Hypothalamus (tissue), 51 donors: ENCODE measurements at places on chromosomes 3 and 15.

DNA sequence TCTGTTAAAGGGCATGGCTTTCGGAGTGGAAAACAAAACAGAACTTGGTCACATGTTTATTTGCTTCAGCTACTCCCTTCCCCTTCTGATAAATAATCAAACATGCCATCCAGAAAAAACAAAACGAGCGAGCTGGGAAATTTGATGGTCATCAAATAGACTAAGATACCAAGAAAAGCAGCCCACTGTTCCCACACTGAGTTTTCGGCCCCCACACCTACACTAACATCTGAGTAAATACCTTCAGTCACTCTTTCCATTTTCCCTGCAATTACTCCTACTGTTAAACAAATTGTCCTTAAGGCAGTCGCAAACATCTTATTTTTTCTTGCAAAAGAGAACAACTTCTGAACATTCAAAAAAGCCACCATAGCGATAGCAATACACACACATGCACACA, 454.6 kb downstream of the FOXP1 start:
- DNase-seq: no peak

GRCh38 chr15:45180201-45180600, 7.6 kb downstream of the SHF start:
- DNase-seq: no peak

DNA sequence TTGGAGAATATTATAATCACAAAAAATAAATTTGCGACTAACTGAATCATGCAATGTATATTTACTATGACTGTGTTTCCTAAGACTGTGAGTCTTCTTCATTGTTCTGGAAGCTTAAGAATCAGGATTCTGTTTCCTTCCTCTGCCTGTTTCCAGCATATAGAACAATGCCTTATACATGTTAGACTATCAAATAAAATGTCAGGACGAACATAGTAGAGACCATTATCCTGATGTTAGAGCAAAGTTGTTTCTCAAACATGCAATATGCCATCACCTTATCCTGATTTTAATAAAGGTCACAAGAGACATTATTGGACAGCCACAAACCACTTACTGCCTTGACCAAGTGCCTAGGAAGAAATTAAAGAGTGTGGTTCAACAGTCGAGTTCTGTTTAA, 457.4 kb upstream of the AGTR1 start:
- DNase-seq: no peak

DNA sequence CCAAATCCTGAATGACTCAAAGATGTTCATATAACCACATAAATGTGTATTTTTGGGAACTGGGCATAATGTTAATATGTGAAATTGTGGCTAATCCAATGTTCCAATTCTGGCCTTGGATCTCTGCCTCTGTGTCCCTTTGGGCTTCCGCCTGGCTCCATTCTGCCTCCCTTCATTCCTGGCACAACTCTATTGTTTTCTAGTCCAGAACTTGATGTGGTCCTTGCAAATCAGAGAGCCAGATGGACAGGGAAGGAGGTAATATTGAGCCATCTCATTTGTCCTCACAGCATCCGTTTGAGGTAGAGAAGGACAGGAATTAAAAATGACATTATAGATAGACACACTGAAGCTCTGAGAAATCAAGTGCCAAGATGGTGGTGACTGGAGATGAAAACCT, 355.7 kb upstream of the TBL1XR1 start:
- no peak for DNase-seq
